ENCODE measurements at places on chromosomes 4 and X.

DNA sequence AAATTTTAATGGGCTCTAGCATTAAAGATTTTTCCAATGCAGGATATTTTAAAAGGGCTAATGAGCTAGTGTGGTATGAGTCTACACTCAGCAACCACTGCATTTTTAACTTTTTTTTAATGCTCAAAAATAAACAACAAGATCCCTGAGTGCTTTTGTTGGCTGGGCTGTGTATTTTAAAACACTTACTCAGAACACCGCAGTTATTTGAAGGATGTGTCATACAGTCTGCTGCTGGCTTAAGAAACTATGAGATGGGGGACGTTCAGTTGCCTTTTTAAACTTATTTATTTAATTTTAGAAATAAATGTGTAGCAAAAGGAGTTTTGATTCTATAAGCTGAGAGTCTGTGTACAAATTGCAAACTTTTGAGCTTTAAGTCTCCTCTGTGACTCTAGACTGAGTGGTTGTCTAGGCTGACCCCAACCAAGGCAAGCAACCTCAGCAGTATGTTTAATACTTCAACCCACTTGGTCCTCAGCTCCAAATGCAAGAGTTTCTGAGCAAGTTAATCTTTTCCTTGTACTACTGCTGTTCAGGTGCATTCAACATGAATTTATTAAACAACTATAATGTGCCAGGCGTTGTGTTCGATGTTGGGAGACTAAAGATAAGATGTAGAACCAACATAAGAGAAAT, 278.6 kb upstream of the DIPK2B start:
- DNase-seq: no peak

DNA sequence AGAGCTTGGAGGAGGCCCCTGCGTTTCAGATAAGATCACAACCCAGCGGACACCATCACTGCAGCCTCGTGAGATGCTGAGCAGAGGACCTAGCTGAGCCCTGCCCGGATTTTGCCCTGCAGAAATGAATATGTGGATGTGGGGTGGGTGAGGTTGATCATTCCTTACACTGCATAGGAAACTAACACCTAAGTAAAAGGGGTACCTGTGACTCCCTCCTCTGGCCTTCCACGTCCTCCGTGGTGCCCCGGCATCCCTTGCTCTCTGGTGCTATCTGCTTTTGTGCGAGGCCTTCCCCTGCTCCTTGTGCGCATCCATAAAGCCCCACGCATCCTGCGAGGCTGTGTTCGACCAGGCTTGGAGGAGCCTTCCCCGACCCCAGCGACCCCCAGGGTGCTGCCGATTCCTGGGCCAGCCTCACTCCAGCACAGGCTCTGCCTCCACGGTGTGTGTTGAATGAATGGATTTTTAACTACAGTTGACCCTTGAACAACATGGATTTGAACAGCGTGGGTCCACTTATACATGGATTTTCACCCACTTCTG, 25.6 kb upstream of the GPR78 start:
- no peak for DNase-seq

DNA sequence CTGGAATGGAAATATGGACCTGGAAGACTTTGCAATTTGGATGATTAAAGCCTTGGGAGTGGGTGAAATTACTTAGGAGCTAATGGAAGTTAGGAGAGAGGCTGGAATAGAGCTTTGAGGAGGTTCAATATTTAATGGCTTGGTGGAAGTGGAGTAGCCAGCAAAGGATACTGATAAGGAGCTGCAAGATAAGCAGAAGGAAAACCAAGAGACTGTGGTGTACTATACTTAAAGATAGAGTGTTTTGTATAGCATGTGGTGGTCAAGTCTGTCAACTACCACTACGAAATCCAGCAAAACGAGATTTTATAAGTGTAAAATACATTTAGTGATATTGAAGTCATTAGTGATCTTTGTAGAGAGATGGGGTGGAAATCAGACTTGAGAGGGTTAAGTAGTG, 54.0 kb upstream of the TMLHE start:
- DNase-seq: no peak

DNA sequence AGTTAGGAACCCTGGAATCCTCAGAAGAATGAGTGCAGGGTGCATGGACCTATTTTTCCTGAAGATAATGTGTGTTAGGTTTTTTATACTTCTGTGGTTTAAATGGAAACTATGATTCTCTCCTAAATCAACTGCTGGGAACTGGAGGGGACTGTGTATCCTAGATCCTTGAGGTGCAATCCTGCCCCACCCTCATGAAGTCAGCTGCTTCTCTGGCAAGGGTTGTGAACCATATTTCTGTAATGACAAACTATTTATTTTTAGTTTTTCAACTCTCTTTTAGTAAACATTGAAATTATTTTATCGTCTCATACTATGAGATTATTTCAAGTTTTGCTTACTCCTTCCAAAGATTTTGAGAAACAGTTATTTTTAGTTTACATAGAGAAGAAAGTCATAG, 25.8 kb upstream of the VEGFC start:
- DNase-seq: no peak

DNA sequence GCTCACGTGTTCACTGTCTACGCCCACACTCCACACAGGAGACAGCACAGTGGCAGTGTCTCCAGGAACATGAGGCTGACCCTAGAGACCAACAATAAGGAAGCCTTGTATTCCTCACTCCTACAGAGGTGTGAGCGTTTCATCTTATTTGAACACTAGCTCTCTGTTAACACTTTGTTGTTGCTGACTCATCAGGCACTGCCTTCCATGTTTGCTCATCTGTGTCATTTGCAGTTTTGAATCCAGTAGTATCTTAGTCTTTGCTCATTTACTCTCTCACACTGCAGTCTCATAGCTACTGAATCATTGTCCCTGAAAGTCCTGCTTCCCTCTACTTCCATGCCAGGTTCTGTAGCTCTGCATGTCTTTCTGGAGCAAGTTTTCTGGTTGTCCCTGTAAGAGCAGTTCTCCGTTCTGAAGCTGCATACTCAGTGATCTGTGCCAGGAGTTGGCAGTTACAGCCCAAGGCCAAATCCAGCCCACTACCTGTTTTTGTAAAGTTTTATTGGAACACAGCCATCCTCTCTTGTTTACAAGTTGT, 80.3 kb upstream of the DCLK2 start:
- DNase-seq: no peak

GRCh38 chrX:131650637-131651410, 107.0 kb downstream of the OR13H1 start:
- DNase-seq: no peak
